Activated CD4-positive, alpha-beta T cell treated with anti-CD3 and anti-CD28 coated beads, Interleukin-2, amount 50 U/mL, for 16 hours (primary cell): ENCODE measurements at places on chromosomes 7 and 10.

DNA sequence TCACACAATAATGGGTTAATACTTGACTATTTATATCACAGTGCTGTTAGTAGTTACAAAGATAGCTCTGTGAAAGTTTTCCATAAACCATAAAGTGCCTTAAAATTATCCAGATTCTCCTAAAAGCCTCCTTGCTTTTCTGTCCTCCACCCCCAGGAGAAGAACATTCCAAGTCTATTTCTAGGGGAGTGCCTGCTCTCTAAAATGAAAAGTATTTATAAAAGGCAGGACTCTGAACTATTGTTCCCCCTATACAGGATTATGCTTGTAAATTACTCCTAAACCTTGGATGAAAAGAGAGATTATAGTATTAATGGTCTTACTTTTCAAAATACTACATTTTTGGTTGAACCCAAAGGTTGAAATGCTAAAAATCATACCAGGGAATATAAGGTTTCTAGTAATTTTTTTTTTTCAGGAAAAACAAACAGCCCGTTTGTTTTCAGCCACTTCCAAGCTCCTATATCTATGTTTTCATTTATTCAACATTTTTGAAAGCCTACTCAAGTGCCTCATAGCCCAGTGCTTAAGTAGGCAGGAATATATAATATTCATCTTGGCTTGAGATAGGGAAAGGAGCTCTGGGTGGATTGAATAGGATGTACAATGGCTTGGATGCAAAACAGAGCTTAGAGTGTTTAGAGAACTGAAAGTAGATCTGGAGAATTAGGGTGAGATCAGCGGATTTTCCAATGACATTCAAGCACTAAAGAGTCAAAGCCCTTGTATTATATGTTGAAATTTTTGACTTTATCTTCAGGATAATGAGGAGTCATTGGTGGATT, 320.7 kb downstream of the GPR37 start:
- no peak for DNase-seq

DNA sequence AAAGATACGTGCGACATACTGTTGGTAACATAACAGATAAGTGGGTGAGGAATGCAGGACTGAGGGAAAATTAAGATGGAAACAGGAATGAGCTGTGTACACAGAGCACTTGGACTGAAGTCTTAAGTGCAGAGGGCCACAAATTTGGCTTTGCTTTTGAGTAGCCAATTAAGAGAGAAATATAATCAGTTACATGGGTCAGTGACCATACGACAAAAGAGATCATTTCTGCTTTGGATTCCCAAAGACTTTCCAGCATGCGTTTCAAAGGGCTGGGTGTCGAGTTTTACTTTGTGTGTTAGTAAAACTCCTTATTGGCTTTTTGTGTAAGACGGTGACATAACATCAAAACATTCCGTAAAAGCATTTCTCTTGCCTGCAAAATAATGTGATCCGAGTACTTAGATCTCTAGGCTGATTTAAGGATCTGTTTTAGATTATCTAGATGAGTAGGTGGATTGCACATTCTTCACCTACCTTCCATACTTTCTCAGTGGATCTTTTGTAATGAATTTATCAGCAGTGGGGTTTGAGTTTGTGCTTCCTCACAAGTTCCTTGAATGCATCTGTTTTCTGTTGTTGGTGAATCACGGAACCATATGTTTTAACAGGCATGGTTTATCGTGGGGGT, 7.5 kb downstream of the RABGEF1 start:
- DNase-seq, result no peak

GRCh38 chr10:112187527-112187926, 4.0 kb upstream of the GPAM start:
- DNase-seq, result no peak

- no peak for DNase-seq
Observed at GRCh38 chr10:75611993-75612372, 180.6 kb downstream of the LRMDA start.

DNA sequence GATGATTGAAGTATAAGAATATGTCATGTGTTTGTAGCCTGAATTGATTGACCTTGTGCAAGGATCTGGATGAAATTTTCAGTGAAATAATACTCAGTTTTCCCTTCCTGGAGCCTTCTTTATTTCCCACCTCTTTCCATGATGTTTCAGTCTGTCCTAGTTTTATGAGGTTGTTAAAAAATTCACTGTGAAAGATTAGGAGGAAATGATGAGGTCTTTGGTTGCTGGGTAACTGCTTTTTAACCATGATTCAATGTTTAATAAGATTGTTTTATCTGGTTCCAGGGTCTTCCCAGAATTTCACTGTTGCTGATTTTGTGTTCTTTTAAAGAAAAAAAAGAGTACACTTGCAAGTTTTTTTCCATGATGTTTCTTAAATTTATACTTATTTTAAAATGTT, 221.5 kb downstream of the MBL2 start:
- no peak for DNase-seq

DNA sequence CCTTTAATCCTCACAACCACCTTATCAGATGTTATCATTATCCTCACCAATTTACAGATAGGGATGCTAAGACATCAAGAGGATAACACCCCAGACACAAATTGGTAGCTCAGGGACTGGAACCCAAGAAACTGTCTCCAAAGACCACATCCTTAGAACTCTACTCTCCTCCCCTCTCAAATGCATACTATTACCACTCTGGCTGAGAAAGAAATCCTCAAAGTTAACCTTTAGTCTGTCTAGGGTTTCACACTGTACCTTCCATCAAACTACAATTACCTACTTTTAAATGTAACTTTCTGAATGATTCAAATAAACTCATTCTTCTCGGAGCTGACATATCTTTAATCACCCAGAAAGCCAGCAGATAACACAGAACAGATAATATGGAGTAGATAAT, 6.6 kb downstream of the EZH2 start:
- DNase-seq, result no peak

- no peak for DNase-seq
Observed at GRCh38 chr10:78472551-78472890, 438.9 kb downstream of the RPS24 start.
